ENCODE measurements at places on chromosomes 16 and 17.

DNA sequence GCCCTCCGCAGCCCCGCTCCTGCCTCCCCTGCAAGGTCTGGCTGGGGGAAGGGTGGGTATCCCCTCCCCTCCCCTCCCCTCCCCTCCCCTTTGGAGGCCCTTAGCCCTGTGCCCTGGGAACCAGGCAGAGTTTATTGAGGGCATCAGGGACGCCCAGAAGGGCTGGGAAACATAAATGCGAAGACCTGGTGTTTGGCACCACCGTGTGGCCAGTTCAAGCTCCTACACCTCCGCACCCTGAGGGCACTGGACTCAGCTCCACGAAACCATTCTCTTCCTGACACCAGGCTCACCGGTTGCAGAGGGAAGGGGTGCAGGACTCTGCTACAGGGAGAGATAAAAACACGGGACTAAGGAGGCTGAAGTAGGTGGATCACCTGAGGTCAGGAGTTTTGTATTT is 1.0 kb upstream of the AIPL1 start:
- no peaks in the 10 kb centered on the region for H3K36me3 ChIP-seq
- DNase-seq = peak; percentile 56
- no peaks in the 10 kb centered on the region for H3K4me1 ChIP-seq
- H3K27ac ChIP-seq = no peak overlapping the region
- H3K27me3 ChIP-seq = no peaks in the 10 kb centered on the region

DNA sequence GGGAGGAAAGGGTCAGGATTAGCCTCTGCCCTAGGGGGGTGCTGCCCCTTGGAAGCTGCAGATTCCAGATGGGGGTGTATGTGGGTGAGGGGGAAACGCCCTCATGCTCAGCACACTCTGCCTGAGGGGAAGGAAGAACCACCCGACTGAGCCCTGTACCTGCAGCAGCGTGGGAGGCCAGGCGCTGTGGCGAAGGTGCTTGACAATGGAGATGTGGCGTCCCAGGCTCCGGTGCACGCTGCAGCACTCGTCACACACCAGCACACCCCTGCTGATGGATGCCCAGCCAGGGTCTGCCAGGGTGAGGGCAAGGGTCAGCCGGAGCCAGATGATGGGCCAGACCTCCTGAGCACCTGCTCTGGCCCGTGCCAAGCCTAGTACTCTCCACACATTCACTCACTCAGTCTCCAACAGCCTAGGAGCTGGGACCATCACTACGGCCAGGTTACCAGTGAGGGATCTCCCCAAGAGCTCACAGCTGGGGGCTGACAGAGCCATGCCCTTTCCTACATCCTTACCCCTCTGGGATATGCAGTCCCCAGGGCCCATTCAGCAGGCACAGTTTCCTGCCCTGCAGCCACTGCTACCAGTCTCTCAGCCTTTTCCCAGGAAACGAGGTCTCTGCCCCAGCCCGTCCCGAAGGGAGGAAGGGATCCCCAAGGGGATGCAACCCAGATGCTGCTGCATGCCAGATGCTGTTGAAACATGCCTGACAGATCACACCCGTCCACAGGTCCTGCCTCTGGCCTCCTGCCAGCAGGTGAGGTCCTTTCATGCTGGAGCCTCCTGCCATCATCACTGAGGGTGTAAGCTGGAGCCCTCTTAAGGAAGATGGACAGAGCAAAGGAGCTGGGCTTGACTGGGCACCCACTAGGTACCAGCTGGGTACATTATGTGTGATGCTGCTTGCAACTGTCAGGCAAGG is 5.9 kb downstream of the GIT1 start:
- H3K27ac ChIP-seq = no peak overlapping the region
- H3K27me3 ChIP-seq = no peaks in the 10 kb centered on the region
- no peaks in the 10 kb centered on the region for H3K36me3 ChIP-seq

- no peak for DNase-seq
- no peaks in the 10 kb centered on the region for H3K27me3 ChIP-seq
- no peaks in the 10 kb centered on the region for H3K4me1 ChIP-seq
- no peak overlapping the region for H3K27ac ChIP-seq
Observed at GRCh38 chr17:44416558-44417289, 27.3 kb upstream of the ITGA2B start.

DNA sequence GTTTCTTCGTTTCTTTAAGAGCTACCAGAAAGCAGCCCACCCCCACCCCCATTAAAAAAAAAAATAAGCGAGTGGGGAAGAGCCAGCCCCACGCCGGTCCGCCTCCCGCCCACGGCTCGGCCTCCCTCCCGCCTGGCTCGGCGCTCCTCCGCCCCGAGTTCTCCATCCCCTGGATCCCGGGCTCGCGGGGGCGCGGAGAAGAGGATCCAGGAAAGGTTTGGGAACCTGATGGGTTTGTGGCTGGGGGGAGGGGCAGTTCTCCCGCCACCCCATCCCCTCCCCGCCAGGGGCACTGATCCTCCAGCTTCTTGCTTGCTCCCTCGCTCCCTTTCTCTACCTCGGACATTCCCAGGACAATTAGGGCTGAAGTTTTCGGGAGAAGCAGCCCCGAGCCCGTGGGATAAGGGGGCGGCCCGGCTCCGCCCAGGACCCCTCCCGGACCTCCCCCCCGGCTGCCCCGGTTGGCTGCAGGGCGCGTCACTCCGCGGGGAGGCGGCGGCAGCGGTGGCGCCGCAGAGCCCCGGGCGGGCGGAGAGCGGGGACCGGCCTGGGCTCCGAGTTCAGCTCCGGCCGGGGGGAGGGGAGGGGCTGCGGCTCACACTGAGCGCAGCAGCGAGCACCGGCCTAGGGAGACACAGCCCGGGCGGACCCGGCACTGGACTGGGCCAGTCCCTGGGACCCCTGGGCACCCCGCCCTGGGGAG is 1.0 kb upstream of the SALL1 start:
- H3K4me3 ChIP-seq = peak overlapping the region; percentile 13
- no peaks in the 10 kb centered on the region for H3K36me3 ChIP-seq
- H3K4me1 ChIP-seq = no peaks in the 10 kb centered on the region

DNA sequence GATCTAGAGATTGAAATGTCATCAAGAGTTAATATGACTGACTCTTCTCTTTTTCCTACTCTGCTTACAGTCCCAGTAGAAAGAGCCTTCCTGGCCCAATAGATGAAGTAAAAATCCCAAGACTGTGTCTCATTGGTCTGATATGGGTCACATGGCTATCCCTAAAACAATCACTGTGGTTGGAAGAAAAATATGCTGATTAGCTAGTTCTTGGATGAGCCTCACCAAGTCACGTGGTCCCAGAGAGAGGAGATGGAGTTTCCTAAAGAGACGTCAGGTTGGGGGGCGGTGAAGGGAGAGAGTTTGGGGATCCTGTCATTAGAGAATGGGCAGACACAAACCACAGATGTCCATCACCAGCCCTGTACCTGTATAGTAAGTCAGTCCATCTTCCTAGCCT is 466.3 kb downstream of the HAPSTR1 start:
- H3K27me3 ChIP-seq = no peaks in the 10 kb centered on the region
- DNase-seq = no peak
- no peaks in the 10 kb centered on the region for H3K36me3 ChIP-seq
- H3K4me3 ChIP-seq = no peak overlapping the region
- no peak overlapping the region for H3K27ac ChIP-seq

GRCh38 chr16:85372627-85373372 is 240.3 kb upstream of the GSE1 start:
- H3K27ac ChIP-seq = no peak overlapping the region
- no peak overlapping the region for H3K4me3 ChIP-seq
- no peaks in the 10 kb centered on the region for H3K27me3 ChIP-seq
- H3K4me1 ChIP-seq = peaks cover 13% of the 10 kb centered on the region
- peak; percentile 47 for DNase-seq

DNA sequence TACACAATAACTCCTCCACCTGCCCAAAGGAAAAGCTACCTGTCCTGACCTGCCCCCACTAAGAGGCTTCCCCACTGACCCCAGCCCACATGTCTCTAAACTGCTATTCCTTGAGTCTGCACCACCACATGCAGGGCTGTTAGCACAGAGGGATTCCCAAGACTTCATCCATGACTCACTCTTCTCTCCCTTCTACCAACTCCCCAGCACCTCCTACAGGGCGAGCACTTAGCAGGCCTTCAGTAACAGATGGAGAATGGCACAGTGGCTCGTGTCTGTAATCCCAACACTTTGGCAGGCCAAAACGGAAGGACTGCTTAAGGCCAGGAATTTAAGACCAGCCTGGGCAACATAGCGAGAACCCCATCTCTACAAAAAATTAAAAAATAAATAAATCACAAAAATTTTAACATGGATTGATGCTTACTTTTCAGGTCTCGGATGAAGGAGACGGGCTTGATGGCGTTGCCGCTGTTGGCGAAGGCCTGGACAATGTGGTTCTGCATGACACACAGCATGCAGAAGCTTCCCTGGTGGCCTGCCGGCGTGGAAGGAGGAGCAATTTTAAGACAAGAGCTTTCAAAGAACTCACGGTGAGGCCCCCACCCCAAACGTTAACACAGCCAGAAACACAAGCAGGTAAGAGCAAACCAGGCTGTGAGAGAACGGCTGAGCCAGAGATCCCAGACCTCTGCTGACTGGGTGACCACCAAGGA is 12.0 kb downstream of the USP36 start:
- DNase-seq = no peak
- H3K4me3 ChIP-seq = no peak overlapping the region
- H3K4me1 ChIP-seq = no peaks in the 10 kb centered on the region
- H3K27me3 ChIP-seq = no peaks in the 10 kb centered on the region

- H3K27me3 ChIP-seq = no peaks in the 10 kb centered on the region
- H3K4me3 ChIP-seq = no peak overlapping the region
- no peak for DNase-seq
- H3K27ac ChIP-seq = no peak overlapping the region
Observed at GRCh38 chr17:73620414-73620813, 23.8 kb downstream of the SDK2 start.

DNA sequence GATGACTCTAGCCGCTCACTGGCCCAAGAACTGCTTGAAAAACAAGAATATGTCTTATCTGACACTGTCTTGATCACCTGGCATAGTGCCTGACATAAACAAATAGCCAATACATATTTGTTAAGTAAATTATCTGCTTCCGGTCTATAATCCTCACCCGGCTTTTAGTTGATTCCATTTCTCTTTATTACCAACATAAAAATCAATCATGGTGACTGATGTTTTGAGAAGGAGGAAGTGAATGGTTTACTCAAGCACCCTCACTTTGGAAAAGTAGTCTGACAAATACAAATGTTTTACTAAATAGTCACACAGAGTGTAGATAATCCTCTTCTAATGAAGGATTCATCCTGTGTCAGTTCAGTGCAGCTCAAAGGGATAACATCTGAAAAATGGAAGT is 47.0 kb downstream of the SKAP1 start:
- DNase-seq = no peak
- H3K27ac ChIP-seq = no peak overlapping the region
- no peaks in the 10 kb centered on the region for H3K4me1 ChIP-seq
- no peaks in the 10 kb centered on the region for H3K36me3 ChIP-seq
- H3K27me3 ChIP-seq = no peaks in the 10 kb centered on the region
- no peak overlapping the region for H3K4me3 ChIP-seq

- no peak overlapping the region for H3K4me3 ChIP-seq
- peaks cover 11% of the 10 kb centered on the region for H3K27me3 ChIP-seq
- no peaks in the 10 kb centered on the region for H3K4me1 ChIP-seq
- H3K27ac ChIP-seq = peak overlapping the region; percentile 27
Observed at GRCh38 chr17:77735081-77735565, 223.4 kb upstream of the TNRC6C start.

GRCh38 chr17:31310886-31311285 is 3.0 kb downstream of the EVI2B start:
- no peak overlapping the region for H3K4me3 ChIP-seq
- no peaks in the 10 kb centered on the region for H3K4me1 ChIP-seq
- peak overlapping the region; percentile 53 for H3K27ac ChIP-seq
- H3K27me3 ChIP-seq = no peaks in the 10 kb centered on the region
- DNase-seq = no peak
- no peaks in the 10 kb centered on the region for H3K36me3 ChIP-seq

- H3K36me3 ChIP-seq = no peaks in the 10 kb centered on the region
- H3K27me3 ChIP-seq = no peaks in the 10 kb centered on the region
- peaks cover 19% of the 10 kb centered on the region for H3K4me1 ChIP-seq
- peak overlapping the region; percentile 85 for H3K27ac ChIP-seq
- peak; percentile 32 for DNase-seq
Observed at GRCh38 chr16:22372882-22373661, 1.3 kb downstream of the CDR2 start.

DNA sequence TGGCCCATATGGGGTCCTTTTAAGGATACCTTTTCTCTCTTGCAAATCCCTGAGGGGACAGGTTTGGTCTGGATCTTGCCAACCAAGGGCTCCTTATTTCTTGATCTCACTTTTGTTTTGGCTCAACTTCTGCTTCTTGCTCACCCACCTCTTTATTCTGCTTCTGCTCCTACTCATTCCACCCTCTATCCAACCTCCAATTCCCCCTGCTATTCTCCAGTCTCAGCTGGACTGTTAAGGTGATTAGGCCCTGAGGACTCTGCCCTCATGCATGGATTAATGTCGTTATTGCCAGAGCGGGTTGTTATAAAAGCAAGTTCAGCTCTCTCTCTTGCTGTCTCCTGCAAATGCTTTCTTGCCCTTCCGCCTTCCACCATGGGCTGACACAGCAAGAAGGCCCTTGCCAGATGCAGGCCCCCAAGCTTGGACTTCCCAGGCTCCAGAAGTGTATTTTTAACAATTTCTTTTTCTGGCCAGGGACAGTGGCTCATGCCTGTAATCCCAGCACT is 29.8 kb downstream of the LAT start:
- H3K27ac ChIP-seq = no peak overlapping the region
- H3K27me3 ChIP-seq = no peaks in the 10 kb centered on the region
- H3K4me1 ChIP-seq = no peaks in the 10 kb centered on the region

DNA sequence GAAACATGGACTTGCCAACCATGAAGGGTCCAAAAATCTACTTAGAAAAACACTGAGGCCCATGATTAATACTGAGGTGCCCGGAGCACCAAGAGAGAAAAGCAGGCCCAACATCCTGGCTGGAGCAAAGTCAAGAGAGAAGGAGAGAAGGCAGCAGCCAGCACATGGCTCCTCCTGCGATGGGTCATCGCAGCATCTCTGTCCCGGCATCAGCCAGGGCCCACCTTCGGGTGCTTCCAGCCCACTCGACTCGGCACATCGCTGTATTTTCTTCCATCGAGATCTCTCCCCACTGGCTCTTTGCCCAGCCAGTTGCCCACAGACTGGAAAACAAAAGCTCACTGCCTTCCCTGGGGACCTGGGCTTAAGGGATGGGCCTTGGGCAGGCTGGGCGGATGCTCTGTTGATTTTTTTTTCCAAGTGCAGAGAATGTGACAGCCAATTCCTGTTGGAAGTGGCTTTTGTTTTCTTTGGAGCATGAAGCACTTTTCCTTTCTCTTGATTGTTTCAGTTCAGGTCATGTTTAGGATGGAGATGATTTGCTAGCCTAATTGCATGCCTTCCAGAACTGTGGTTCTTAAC is 58.1 kb downstream of the CYB5B start:
- H3K36me3 ChIP-seq = no peaks in the 10 kb centered on the region
- H3K4me3 ChIP-seq = no peak overlapping the region
- no peaks in the 10 kb centered on the region for H3K27me3 ChIP-seq
- no peaks in the 10 kb centered on the region for H3K4me1 ChIP-seq
- peak overlapping the region; percentile 35 for H3K27ac ChIP-seq
- peak; percentile 28 for DNase-seq

All from colonic mucosa (tissue), 4 donors.